Stimulated activated CD8-positive, alpha-beta memory T cell treated with anti-CD3 and anti-CD28 coated beads, Interleukin-15, amount 100 ng/mL, for 1 hour (primary cell): ENCODE measurements at places on chromosomes 5 and 9.

GRCh38 chr5:77629509-77630113 lies 8.9 kb downstream of the OTP start:
- DNase-seq, result no peak

- DNase-seq, result no peak
Observed at GRCh38 chr9:73643379-73644013, 491.8 kb downstream of the ANXA1 start.

DNA sequence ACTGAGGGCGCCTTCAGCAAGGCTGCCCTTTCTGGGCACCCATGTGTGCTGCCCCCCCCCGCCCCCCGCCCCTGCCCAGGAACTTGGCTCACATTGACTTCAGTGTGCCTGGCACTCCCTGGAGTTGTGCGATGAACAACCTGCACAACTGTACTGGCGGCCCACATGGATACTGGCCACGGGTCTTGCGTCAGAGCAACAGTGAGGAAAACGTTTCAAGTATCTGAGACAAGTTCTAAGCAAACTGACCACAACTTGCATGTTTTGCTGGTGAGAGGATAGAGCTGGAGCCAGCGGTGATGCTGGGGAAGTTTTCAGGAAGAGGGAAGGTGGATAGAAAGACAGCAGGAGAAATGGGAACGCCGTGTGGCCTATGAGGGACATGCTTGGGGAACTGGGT lies 45.4 kb downstream of the HABP4 start:
- DNase-seq, result no peak

DNA sequence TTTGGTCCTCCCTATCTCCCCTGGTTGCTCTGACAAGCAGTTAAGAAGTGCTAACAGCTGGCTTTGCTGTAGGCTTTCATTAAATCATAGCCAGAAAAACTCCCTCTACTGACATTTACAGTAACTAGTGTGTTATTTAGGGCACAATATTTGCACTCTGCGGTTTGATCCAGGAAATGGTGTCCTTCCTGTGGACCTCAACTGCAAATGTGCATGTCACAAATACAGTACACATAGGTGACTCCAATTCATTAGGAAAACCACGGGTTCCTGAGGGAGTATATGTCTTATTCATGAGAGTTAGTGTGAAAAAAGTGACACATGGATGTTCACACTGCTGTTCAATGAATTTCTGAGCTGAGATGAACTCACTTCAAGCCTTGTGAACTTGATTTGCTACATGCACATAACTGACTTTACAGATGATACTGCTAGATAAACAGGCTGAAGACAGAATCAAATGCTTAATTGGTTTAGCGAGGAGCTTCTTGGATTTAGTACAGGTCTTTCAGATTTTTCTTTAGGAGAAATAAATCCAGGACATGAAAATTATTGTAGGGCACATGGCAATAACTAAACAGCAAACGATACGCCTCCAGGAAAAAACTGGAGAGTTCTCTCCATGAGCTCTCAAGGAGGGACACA lies 281.5 kb downstream of the EFNA5 start:
- no peak for DNase-seq

- no peak for DNase-seq
Observed at GRCh38 chr5:108878756-108879155, 131.1 kb downstream of the FER start.

DNA sequence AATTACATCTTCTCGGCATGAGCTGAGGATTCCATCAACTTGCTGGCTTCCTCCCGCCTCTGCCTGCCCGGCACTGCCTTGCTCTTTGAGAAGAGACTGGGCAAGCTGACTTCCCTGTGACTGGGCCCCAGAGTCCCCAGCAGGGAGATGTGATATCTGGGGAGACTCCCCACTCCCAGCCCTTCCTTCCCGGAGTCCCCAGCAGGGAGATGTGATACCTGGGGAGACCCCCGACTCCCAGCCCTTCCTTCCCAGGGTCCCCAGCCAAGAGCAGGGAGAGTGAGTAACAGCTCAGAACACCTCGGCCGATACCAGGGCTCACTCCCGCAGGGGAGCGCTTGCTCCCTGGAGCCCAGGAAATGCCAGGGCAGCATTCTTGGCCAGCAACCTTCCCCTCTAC lies 90.1 kb upstream of the NEURL1B start:
- DNase-seq, result no peak

GRCh38 chr5:6321078-6321477 lies 57.3 kb downstream of the MED10 start:
- DNase-seq, result no peak

- DNase-seq, result no peak
Observed at GRCh38 chr5:100299261-100299660, 235.9 kb upstream of the FAM174A start.
